Activated CD4-positive, alpha-beta T cell treated with anti-CD3 and anti-CD28 coated beads, Interleukin-2, amount 10 ng/mL, durations not matched to agents 7 days and 5 days (primary cell): ENCODE measurements at places on chromosomes 3 and 15. TPM values are rescaled to one million over a fixed set of nuclear protein-coding genes. Genes with fewer than 3 reads are reported as not detected.
A peak's percentile ranks its signal among the peaks of the same experiment; 100 is the strongest.

DNA sequence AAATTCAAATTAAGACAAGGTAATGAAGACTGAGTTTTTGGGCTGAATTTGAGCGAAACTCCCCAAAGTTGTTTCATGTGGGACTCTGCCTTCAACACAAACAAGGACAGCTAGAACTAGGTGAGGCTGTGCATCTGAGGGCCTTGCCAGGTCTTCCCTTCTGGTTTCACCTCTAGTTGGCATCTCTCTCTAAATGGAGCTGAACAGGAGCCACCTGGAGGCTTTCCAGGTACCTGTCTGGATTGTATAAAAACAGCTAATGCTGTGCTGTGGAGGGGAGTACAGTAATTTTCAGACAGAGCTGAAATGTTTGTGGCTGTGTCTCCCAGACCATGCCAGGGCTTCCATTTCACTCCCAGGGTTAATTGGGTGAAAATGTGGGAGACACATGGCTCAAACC lies 27.1 kb downstream of the TRIM71 start:
- peaks cover 4% of the 10 kb centered on the region for H3K27me3 ChIP-seq
- H3K36me3 ChIP-seq = no peaks in the 10 kb centered on the region
- H3K4me3 ChIP-seq = no peak overlapping the region
- no peak overlapping the region for H3K27ac ChIP-seq
- DNase-seq = no peak

- no peaks in the 10 kb centered on the region for H3K4me1 ChIP-seq
- no peak for DNase-seq
- no peaks in the 10 kb centered on the region for H3K36me3 ChIP-seq
- no peaks in the 10 kb centered on the region for H3K27me3 ChIP-seq
- H3K4me3 ChIP-seq = no peak overlapping the region
Observed at GRCh38 chr3:68483601-68484000, 448.7 kb downstream of the TAFA4 start.

GRCh38 chr3:172376881-172377280 lies 71.4 kb downstream of the GHSR start:
- no peaks in the 10 kb centered on the region for H3K4me1 ChIP-seq
- H3K27me3 ChIP-seq = no peaks in the 10 kb centered on the region
- DNase-seq = no peak
- no peak overlapping the region for H3K27ac ChIP-seq

- peaks cover 14% of the 10 kb centered on the region for H3K27me3 ChIP-seq
- DNase-seq = no peak
- no peak within 1 kb of the TSS for H3K4me3 ChIP-seq
- H3K27ac ChIP-seq = no peak within 1 kb of the TSS
Observed at GRCh38 chr3:46717447-46718231, at the start of gene PRSS50. Gene PRSS50 (minus strand): TSS chr3:46717869. CDS start chr3:46717824, 45 bp downstream.

DNA sequence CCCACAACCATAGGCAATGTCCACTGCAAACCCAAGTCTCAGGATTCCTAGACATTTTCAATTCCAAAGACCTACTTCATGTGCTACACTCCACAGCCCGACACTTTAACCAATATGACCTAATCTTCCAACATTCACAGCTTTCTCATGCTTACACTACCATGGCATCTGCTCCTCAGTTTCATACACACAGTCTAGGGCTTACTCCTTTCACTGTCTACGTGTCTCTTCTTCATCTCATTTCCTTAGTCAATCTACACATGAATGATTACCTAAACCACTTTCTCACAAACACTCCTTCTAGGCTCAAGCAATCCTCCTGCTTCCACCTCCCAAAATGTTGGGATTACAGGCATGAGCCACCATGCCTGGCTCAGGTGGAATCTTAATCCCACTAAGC lies 106.3 kb downstream of the STAG1 start:
- DNase-seq = no peak
- H3K36me3 ChIP-seq = peaks cover 18% of the 10 kb centered on the region
- H3K4me3 ChIP-seq = no peak overlapping the region
- no peak overlapping the region for H3K27ac ChIP-seq
- peaks cover 10% of the 10 kb centered on the region for H3K4me1 ChIP-seq

- no peaks in the 10 kb centered on the region for H3K27me3 ChIP-seq
- H3K4me1 ChIP-seq = no peaks in the 10 kb centered on the region
- H3K36me3 ChIP-seq = peaks cover 32% of the 10 kb centered on the region
- DNase-seq = no peak
Observed at GRCh38 chr3:171142985-171143384, 116.5 kb upstream of the SLC2A2 start.

GRCh38 chr3:39254806-39255449 lies 24.9 kb downstream of the CX3CR1 start:
- H3K4me1 ChIP-seq = peaks cover 35% of the 10 kb centered on the region
- no peaks in the 10 kb centered on the region for H3K36me3 ChIP-seq
- DNase-seq = no peak
- no peak overlapping the region for H3K27ac ChIP-seq

DNA sequence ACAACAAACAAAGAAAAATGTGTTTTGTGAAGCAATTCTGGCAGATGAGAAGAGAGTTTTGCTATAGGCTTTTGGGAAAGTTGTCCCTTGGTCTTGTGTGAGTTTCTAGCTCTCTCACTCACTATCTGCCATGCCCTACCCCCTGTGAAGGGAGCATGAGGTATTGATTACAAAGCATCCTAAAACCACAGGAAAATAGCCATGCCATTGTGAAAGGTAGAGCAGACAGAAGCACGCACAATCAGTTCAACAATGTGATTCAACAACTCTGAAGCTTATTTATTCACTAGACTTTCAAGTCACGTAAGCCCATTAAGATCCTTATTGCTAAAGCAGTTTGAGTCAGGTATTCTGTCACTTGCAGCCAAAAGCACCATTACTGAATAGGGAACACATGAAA lies 6.5 kb upstream of the AQR start:
- peaks cover 4% of the 10 kb centered on the region for H3K4me1 ChIP-seq
- no peak overlapping the region for H3K4me3 ChIP-seq
- DNase-seq = no peak
- no peaks in the 10 kb centered on the region for H3K27me3 ChIP-seq

DNA sequence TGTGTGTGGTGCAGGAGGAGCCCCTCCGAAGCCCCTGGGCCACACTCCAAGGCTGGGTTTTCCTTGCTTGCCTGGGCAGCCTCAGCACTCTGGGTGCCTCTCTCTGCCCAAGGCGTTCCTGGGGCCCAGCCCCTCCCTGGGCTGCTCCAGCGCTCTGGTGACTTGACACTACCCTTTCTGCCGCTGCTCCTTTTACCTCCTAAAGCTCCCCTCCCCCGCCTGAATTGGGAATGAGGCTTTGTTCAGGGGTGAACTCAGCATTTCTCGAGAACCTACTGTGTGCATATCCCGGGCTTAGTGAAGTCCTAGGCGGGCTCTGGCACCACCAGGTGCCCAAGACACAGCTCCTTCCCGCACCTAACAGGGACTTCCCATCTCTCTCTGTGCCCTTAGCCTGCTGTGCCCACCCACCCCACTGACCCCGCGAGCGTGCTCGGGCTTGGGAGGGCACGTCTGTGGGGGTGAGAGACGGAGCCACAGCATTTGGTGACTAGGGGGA lies 1.2 kb upstream of the BAHD1 start:
- peaks cover 13% of the 10 kb centered on the region for H3K36me3 ChIP-seq
- H3K27ac ChIP-seq = peak overlapping the region; percentile 83
- no peak for DNase-seq
- peaks cover 58% of the 10 kb centered on the region for H3K27me3 ChIP-seq
- peaks cover 45% of the 10 kb centered on the region for H3K4me1 ChIP-seq

- no peaks in the 10 kb centered on the region for H3K27me3 ChIP-seq
- H3K4me1 ChIP-seq = no peaks in the 10 kb centered on the region
- peaks cover 55% of the 10 kb centered on the region for H3K36me3 ChIP-seq
- no peak for DNase-seq
- no peak overlapping the region for H3K4me3 ChIP-seq
Observed at GRCh38 chr3:75768303-75769017, 16.9 kb downstream of the ZNF717 start.

Gene ERICH6
- total RNA-seq = 0.81 TPM

Gene LRRN1
- 0.20 TPM for total RNA-seq

Gene PROK2
- total RNA-seq = 0.60 TPM
